ENCODE measurements at places on chromosomes 2 and 18.

DNA sequence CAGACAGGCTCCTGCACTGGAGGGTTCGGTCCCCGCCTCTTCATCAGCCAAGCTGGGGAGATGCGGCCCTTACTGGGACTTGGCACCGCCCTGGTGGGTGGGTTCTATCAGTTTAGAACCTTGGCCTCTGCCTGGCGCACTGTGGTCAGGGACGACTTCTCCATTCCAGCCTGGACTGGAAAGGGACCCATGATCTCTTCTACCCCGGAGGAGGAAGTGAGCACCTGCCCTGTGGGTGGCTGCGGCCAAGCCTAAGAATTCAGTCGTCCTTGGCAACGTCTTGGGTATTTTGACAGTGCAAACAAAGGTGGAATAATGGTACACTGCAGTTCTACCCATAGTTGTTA lies 106.9 kb upstream of the CD302 start:
- DNase-seq = no peak

GRCh38 chr2:229196448-229196847 lies 74.6 kb downstream of the PID1 start:
- DNase-seq = no peak

- no peak for DNase-seq
Observed at GRCh38 chr18:41145516-41145915, 809.5 kb upstream of the PIK3C3 start.

- no peak for DNase-seq
Observed at GRCh38 chr2:208872591-208872990, 466.0 kb downstream of the PTH2R start.

- DNase-seq = peak; percentile 20
Observed at GRCh38 chr2:147327613-147328012, 517.2 kb upstream of the ACVR2A start.

DNA sequence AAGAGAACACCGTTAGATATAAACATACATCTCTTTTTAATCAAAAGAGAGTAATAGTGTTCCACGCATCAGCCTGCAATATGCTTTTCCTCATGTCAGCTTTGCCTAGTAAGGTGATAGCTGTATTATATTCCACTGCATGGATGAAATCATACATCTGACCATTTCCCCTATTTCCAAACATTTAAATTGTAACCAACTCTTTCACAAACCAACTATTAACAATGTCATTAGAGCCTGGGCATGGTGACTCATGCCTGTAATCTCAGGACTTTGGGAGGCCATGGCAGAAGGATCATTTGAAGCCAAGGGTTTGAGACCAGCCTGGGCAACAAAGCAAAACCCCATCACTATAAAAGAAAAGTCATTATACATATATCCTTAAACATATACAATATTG lies 284.8 kb downstream of the BCL11A start:
- no peak for DNase-seq

DNA sequence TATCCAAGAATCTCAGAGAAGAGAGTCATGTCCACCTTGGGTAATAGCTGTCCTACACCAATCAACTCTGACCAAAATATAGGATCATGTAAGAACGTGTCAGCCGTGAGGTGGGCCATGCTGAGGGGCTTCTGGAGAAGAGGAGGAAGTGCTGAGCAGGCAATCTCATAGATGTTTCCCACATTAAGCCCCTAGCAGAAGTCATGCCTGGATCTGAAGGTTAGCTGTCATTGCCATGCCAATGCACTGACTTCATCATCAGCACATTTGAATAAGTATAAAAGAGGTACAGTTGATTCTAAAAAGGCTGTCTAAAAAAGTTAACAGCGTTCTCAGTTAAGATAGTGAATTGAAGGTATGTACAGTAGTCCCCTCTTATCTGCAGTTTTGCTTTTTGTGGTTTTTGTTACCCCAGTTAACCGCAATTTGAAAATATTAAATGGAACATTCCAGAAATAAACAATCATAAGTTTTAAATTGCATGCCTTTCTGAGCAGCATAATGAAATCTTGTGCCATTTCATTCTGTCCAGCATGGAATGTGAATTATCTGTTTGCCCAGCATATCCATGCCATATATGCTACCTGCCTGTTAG lies 67.2 kb upstream of the TMEM17 start:
- DNase-seq = no peak

DNA sequence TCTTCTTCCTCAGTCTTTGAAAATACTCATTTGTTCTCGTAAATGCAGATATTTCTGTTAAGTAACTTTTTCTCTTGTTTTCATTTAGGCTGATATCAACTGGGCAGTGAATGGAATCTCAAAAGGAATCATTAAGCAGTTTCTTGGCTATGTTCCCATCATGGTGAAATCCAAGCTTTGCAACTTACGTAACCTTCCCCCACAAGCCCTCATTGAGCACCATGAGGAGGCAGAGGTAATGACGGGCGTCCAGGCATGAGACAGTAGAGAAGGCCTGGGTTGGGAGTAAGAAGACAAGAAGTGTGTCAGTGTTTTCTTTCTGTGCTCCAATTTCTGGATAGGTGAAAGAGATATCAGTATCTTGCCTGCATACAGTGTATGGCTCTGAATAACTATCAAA lies 5.1 kb downstream of the POLR1B start:
- DNase-seq = no peak

DNA sequence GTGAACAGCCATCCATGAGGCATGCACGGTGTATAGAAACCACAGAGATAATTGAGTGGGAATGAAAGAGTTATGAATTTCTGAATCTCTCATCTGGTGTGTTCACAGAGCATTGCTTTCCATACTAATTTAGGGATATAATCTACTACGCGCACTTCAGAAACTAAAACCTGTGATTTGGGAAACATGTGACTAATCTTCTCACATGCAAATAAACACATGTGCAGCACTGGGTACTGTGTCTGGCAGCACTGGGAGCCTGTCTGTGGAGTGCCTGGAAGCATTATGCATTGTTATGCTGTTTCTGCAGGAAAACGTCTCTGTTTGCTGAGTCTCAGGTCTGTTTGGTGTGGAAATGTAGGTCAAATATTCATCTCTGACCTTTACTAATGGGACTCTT lies 287.3 kb downstream of the CMPK2 start:
- DNase-seq = no peak

DNA sequence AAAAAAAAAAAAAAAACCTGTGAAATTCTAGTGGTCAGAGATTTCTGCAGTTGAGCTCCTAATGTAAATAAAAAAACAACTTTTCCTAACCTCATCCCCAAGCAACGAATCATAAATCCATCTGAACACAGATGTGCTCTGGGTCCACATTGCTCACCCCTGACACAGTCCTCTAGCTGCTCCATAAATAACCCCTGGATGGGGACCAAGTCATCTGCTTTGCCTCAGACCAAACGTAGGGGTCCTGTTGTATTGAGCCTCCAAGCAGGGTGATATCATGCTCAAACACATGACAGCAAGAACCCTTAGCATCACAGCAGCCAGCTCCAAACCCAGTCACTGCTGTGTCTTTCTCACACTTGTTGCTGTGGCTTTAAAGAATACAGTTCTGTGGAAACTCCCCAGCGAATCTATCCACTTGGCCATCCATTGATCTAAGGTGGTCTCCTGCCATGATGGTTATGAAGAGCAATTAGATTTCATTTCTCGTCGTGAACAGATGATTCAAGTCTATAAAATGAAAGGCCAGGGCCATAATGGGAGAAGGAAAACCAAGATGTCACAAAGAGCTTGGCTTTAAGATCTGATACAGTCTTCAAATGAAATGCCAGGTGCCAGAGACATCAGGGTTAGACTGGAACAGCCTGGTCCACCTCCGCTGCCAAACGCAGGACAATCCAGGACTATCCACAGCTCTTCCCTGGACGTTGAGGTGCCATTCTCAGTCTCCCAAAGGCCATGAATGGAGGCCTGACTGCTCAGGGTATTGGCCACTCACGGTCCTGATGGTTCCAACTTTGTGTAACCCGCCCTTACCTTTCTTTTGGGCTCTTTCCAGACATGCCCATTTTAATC lies 39.0 kb downstream of the TBC1D8 start:
- no peak for DNase-seq

GRCh38 chr2:102060792-102061191 lies 69.0 kb downstream of the IL1R2 start:
- no peak for DNase-seq

DNA sequence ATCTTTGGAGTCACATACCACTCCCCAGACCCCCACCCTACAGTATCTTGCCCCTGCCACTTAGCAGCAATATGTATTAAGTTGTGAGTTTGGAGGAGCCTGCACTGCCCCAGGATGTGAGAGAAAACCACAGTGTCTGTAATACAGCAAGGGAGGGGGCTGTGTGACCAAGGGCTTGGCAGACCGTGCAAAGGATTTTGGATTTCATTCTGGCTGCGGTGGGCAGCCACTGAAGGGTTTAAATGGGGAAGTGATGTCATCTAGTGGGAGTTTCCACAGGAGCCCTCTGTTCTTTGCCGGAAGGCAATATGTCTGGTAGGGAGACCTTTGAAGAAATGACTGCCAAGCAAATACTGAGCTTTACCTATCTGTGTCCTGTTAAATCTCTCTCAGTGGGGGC lies 202.4 kb downstream of the FHOD3 start:
- DNase-seq = no peak

DNA sequence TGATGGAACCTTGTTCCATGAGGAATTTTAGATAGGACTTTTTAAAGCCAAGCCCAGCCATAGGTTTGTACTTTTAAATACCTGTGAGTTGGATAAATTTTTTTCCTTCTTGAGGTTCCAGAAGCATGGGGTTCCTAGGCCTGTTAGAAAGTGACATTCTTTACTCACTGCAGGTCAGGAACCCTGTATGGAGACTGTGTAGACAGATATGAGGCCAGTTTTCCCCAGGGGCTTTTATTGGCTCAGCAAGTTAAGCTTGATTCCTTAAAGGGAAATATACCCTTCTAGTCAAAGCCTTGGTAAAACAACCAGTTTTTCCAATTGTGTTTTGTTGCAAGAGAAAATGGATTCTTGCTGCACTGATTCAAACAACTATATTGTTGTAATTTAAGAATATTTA lies 38.4 kb upstream of the GMCL1 start:
- no peak for DNase-seq

- DNase-seq = peak; percentile 86
Observed at GRCh38 chr2:195535911-195536522, 121.0 kb upstream of the SLC39A10 start.
